ENCODE measurements at places on chromosomes 3 and 15.

- DNase-seq = no peak
Observed at GRCh38 chr3:159766563-159767185, 222.0 kb upstream of the IL12A start.

DNA sequence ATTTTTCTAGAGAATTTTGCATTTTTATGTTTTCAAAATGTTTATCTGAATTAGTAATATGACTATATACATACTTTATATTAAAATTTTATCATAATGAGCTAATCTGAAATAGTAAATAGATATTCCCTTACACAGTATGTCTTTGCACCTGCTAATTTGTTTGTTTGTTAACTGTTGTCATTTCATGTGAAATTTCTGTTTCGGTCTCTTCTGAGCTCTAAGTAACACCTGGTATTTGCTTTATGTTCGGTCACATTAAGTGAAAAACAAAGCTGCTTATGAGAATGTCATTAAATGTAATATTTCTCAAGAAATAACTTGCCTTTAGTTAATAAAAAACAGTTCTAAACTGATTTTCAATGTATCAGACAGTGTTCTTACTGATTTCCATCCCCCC lies 61.1 kb downstream of the FNDC3B start:
- no peak for DNase-seq

- no peak for DNase-seq
Observed at GRCh38 chr3:140375002-140375401, 302.9 kb upstream of the TRIM42 start.

DNA sequence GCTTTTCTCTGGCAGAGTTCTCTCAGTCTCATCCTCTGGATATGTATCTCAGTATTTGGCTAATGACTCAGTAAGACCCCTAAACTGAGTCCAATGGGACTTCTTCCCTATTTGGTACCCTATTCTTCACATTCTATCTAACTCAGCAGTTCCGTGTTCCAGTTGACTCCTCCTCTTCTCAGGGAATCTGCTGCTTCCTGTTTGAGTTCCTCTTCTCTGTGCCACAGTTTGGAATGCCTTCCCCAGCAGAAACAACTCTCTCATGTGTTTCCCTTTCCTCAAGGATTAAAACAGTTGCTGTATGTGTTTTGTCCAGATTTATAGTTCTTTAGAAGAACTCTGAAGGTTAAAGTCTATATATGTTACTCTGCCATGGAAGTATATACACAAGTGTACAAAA lies 344.0 kb upstream of the RARB start:
- no peak for DNase-seq

DNA sequence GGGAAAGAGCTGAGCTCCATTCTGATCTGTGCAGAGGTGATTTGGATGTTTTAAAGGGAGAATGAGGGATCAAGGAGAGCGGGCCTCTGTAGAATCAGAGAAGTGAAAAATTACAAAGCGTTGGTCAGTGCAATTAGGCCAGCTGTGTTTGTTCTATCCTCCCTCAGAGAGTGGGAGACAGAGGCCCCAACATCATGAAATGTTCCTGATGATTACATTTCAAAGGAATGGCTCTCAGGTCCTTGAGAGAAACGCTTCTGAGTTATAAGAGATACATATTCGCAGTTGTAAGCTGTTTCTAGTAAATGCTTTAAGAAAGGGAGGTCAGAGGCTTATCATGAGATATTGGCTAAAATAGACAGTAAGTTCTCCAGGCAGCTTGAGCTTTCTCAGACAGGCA lies 15.7 kb upstream of the CAND2 start:
- DNase-seq = no peak

GRCh38 chr3:74463515-74463914 lies 150.9 kb downstream of the CNTN3 start:
- DNase-seq = no peak

GRCh38 chr3:189937302-189938127 lies 183.2 kb downstream of the P3H2 start:
- no peak for DNase-seq

DNA sequence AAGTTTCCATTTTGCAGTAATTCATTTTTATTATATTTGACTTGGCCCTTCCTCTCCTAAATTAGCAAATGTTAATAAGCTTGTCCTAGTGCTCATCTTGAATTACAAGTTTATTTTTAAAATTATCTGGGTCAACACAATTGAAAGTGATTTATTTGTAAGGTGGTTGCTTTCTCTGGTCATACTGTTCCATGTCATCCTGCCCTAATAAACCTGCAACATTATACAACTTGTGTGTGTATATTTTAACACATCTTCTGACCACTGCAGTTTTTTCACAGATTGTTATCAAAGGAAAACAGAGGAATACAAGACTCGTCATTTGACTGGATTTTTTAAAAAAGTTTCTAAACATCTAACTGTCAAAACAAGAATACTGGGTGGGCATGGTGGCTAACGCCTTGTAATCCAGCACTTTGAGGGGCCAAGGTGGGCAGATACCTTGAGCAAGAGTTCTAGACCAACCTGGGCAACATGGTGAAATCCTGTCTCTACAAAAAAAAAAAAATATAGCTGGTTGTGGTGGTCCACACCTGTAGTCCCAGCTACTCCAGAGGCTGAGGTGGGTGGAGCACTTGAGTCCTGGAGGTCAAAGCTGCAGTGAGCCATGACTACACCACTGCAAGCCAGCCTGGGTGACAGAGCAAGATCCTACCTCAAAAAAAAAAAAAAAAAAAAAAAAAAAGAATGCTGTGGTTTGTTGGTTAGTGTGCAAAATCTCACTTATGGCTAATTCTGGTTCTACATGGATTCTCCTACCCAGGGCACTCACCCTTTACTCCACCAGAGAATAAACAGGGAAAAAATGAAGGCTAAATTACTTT lies 5.0 kb upstream of the LRRFIP2 start:
- no peak for DNase-seq

Measured in ovary (tissue), 10 donors.